ENCODE measurements at places on chromosomes 6 and 20.

DNA sequence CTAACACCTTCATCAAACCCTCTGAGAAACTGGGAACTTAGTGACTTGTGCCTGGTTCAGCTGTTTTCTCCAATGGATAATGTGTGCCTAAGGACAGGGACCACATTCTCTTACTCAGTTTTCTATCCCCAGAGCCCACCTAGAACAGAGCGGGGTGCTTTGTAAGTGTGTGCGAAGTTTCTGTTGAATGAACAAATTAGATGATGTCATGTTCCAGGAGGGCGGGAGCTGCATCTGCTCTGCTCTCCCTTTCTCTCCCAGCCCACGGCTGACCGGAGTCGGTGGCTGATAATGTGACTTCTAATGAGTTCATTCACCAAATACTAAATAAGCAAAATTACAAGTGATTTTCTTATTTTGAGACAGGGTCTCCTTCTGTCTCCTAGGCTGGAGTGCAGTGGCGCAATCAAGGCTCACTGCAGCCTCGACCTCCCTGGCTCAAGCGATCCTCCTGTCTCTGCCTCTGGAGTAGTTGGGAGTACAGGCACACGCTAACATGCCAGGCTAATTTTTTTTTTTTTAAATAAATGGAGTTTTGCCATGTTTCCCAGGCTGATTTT lies 60.7 kb upstream of the FNDC1 start:
- no peak for DNase-seq

DNA sequence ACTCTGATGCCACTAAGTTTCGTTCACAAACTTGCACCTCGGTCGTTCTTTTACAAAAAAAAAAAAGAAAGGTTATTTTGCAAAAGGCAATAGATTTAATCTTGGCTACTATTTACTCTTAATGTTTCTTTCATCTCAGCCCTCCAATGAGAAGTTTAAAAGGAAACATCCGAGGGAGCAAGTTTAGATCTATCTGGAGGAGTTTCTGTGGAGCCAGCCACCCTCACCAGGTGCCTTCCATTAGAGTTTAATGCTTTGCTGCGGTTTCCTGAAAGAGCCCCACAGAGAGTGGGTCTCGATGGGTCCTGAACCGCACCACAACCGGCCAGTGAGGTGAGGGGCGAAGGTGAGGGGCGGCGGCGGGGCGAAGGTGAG lies 632 bp downstream of the PRKN start:
- no peak for DNase-seq

DNA sequence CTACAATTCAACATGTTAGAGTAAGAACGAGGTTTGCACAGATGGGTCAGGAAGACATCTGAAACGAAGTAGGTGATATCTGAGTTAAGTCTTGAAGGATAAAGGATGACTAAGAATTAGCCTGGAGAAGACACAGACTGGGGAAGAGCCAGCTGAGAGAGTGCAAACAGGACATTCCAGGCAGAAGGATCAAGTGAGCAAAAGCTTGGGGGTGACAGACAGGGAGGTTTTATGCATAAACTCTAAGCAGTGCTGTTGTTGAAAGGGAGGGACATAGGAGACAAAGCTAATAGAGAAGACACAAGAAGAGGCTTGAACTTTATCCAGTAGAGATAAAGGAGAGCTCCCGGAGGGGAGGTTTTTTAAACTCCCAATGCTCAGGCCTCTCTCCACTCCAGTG lies 15.0 kb upstream of the ETV7 start:
- no peak for DNase-seq

GRCh38 chr6:84065693-84066290 lies 32.2 kb downstream of the MRAP2 start:
- no peak for DNase-seq

DNA sequence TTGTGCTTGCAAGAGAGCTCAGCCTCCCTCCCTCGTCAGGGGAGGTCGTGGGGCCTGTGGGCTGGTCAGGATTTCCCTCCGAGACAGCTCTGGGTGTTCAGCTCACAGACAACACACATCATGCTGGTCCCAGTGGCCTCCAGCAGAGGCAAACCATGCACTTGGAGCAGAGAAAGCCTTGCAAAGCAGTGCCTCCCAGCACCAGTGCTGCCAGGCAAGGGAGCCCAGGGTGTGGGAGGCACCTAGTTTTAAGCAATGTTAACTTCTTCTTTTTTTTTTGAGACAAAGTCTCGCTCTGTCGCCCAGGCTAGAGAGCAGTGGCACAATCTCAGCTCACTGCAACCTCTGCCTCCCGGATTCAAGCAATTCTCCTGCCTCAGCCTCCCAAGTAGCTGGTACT lies 34.0 kb upstream of the INSM1 start:
- DNase-seq: no peak

DNA sequence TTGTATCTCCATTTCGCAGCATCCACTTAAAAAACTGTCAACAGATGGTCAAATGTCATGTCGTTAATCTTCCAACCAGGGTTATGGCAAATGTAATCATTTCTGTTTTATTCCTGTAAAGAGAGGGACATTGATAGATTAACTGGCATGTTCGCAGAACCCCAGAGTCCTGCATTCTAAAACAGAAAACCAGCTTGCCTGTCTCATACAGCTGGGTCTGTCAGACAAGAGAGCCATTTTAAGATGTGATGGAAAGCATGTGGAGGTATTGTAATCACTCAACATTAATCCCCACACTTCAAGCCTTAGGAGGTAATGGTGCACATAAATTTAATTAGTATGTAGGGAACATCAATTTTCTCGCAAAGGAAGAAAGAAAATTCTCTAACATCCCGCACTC lies 4.4 kb downstream of the SMLR1 start:
- no peak for DNase-seq

- no peak for DNase-seq
Observed at GRCh38 chr6:90646940-90647339, 60.1 kb upstream of the MAP3K7 start.

DNA sequence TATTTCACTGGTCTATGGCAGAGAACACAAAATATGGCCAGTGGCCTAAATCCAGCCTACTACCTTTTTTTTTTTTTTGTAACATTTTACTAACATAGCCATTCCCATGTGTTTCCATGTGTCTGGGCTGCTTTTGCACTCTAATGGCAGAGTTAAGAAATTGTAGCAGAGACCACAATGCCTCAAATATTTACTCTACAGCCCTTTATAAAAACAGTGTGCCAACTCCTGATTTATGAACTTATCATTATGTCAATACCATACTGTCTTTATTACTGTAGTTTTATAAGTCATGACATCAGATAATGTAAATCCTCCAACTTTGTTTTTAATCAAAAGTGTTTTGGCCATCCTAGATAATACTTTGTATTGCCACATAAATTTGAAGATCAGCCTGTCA lies 27.4 kb upstream of the CAP2 start:
- no peak for DNase-seq

DNA sequence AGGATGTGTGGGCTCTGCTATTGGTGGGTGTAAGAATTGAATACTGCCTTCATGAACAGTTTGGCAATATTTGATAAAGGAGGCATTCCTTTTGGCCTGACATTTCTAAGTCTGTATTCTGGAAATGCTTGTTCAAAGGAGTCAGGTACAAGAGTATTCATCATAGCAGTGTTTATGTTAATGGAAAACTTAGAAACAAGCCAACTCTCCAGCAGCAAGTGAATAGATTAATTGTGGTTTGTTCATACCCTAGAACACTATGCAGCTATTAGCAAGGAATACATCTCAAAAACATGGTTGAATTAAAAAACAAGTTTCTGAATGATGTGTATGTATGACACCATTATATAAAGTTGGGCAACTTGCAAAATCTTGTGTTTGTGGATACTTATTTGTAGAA lies 195.8 kb downstream of the ZFAND3 start:
- DNase-seq: no peak

GRCh38 chr6:112086744-112087135 lies 542 bp downstream of the TUBE1 start:
- no peak for DNase-seq

DNA sequence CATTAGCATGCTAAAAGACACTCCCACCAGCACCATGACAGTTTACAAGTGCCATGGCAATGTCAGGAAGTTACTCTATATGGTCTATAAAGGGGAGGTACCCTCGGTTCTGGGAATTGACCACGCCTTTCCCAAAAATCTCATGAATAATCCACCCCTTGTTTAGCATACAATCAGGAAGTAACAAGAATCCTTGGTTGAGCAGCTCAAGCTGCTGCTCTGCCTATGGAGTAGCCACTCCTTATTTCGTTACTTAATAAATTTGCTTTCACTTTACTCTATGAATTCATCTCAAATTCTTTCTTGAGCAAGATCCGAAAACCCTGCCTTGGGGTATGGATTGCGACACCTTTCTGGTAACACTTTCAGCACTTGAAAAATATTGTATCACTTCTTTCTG lies 243.0 kb downstream of the BMP2 start:
- no peak for DNase-seq

DNA sequence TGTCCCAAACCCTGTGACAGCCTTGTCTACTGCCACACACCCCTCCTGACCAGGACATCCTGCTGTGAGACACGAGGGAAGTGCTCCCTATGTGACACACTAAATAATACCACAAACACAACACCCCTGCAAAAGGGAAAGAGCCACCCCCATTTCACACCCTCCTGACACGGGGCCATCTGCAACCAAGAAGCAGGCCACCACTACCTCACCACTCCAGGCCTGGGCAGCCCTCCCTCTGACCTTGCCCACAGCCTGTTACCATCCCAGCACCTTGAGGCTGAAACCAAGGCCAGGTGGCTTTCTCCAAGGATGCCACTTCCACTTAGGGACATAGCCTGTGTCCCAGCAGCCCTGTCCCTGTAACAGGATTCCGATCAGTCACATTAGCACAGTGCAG lies 68.2 kb downstream of the NINL start:
- no peak for DNase-seq

- no peak for DNase-seq
Observed at GRCh38 chr6:162301128-162301527, 426.4 kb downstream of the PRKN start.

DNA sequence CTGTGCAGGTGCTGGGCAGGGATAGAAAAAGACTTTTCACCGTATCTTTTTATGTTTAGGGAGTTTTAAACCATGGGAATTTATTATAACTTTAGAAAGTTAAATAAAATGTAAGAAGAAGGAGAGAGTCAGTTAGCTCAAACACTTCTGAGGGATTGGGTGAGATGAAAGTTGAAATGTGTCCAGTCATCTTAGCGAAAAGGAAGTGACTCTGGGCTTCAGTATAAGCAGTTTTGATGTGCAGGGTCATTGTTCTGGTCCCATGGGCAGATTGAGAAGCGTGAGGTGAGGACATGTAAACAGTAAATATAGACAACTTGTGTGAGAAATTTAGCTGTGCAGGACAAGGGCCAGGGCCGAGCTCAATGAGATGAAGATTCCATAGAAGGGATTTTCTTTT lies 66.9 kb downstream of the TOX2 start:
- DNase-seq: no peak

DNA sequence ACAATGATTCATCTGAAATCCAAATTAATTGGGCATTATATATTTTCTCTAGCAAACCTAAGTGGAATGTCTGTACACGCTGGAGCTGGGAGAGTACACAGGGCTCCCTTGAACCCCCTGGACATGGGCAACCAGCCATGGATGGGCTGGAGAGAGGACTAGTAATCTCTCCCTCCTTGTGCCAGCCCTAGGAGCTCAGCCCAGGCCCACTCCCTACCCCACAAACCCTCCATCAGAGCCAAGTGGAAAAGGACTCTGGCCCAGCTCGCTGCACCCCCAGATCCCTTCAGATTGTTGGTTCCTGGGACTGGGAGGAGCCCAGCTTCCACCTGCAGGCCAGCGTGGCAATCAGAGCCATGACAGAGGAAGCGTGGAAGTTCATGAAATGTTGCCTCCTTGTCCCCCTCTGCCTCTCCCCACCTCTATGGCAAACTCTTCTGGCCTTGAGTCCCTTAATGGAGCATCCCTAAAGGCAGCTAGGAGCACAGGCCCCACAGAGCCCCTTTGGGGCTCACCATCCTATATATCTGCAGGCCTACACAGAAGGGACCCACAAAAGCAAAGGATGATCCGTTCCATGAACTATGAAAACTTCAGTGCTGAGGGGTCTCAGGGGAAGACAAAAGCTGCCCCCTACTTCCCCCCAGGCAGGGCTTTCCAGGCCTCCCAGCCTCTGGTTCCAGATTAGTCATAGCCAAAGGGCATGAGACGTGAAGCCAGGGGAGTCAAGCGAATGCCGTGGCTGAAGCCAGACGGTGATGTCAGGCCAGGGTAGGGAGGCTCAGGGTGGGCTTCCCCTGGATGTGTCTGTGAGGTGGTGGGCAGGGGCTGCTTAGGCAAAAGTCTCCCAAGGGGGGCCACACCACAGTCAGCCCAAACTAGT lies 126.4 kb upstream of the MAFB start:
- DNase-seq: no peak

DNA sequence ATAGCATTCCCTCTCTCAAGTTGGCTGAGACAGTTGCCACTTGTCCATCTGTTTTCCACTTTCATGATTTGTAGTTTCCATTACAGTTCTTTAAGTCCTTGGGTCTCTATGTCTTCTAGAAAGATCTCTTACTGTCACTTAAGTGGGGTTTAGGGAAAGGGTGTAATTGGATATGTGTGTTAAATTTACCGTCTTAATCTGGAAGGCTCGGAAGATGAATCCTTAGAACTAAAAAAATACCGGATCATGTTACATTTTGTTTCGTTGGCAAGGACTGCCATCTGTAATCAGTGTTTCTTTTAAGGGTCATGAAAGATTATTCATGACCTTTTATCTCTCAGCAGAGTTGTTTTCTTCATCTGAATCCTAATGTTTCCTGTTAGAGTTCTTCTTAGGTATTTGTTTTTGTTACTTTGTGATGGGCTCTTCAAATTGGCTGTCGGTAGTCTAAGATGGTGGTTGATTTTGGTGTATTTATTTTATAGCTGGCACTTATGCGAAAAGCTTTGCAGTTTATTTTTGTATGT lies 21.8 kb upstream of the BTBD3 start:
- DNase-seq: no peak

DNA sequence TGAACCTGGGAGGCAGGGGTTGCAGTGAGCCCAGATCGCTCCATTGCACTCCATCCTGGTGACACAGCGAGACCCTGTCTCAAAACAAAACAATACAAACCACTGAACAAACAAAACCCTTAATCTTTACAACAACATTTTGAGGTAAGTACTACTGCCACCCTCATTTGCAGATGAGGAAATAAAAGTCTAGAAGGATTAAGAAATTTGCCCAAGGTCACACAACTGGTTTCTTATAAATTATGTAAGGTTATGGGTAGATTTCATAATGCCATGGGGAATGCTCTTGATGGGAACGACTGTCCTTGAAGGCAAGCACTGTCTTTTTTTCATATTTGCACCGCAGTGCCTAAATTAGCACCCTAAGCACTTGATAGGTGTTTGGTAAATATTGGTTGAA lies 13.8 kb upstream of the B4GALT5 start:
- DNase-seq: no peak

DNA sequence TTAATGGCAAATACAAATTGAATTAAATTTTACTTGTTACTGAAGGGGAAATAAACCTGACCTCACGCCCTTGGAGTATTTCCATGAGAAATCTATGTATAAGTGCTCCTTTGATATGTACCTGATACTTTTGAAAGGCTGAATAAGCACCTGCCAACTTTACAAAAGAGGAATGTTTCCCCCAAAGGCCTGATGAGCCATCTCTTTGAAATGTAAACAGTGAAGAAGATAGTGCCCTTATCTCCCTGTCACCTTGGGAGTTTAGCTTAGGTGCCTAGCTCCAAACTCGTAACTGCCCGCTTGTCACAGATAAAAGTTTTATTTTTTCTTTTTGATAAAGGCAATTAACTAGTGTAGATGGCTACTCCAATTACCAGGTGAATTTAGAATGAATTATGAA lies 1.1 kb upstream of the ZNF343 start:
- DNase-seq: no peak

- DNase-seq: no peak
Observed at GRCh38 chr6:45483501-45483900, 105.8 kb upstream of the SUPT3H start.
